ENCODE measurements at places on chromosomes 5 and 9.
A peak's percentile ranks its signal among the peaks of the same experiment; 100 is the strongest.

DNA sequence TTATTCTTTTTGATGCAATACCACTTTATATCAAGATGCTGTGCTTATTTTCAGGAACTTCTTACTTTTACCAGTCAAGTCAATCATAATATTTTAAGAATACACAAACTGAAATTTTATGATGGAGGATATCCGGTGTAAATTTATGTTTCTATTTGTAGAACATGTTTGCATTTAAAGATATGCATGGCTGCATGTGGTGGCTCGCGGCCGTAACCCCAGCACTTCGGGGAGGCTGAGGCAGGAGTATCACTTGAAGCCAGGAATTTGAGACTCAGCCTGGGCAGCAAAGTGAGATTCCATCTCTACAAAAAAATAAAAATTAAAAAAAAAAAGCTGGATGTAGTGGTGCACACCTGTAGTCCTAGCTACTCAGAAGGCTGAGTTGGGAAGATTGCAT, 73.5 kb upstream of the ALDH1A1 start:
- no peak for DNase-seq

DNA sequence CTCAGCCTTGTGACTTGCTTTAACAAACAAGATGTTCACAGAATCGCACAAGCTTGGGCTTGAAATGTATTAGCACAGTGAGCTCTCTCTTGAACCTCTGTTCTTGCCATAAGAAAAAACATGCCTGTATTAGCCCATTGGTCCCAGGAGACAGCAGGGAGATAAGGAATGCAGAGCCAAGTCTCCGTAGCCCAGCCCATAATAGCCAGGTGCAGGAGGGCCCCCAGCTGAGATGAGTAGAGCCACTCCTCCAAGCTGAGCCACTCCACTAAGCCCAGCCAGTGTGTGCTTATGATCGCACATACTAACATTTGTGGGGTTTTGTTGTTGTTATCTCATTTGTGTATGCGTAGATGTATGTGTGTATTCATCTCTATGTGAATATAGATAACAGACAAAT, 21.6 kb upstream of the SVEP1 start:
- no peak for DNase-seq

GRCh38 chr5:28305891-28306290, 1267.5 kb upstream of the CDH9 start:
- no peak for DNase-seq

GRCh38 chr9:99807276-99807852, 14.3 kb upstream of the NR4A3 start:
- peak; percentile 67 for DNase-seq

GRCh38 chr5:135594416-135594960, 15.7 kb upstream of the CXCL14 start:
- no peak for DNase-seq

- no peak for DNase-seq
These were observed 43.8 kb downstream of the ACTL7B start for GRCh38 chr9:108811944-108812343.

- DNase-seq, result no peak
These were observed 62.6 kb upstream of the SLC25A51 start for GRCh38 chr9:37966412-37967013.

GRCh38 chr5:102794047-102794446, 38.9 kb downstream of the PAM start:
- DNase-seq, result no peak

DNA sequence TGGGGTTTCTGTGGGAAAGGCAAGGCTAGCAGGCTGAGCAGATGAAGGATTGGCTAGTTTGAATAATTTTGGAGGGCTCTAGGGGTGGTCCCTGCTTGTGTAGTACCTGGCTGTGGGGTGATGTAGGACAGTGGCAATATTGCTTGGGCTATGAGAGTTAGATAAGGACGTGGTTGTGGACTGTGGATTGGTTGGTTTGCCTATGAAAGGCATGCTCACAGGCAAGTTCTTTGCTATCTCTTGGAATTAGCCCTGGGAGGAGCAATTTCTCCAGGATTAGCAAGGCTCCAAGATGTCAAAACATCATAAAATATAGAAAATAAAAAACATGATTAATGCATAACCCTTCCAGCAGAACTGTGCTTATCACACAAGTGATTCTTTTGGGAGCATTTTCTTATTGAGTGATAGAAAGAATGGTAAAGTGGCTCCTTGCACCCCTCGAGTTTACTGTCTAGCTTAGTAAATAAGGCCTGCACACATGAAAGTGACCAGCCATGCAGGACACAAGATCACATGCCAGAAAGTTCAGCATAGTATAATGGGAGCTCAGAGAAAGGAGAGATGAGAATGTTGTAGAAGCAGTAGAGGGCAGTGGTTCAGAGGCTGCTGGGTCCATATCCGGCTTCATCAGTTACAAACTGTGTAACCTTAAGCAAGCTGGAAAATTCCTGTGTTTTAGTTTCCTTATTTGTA, 13.8 kb downstream of the AOPEP start:
- DNase-seq, result no peak

GRCh38 chr9:136189394-136190236, 15.3 kb downstream of the LHX3 start:
- no peak for DNase-seq

GRCh38 chr9:24487946-24488345, 57.8 kb downstream of the IZUMO3 start:
- DNase-seq, result no peak

GRCh38 chr5:124079062-124079461, 567.1 kb downstream of the CSNK1G3 start:
- DNase-seq, result no peak

GRCh38 chr9:120539951-120540350, 40.0 kb downstream of the CDK5RAP2 start:
- no peak for DNase-seq

DNA sequence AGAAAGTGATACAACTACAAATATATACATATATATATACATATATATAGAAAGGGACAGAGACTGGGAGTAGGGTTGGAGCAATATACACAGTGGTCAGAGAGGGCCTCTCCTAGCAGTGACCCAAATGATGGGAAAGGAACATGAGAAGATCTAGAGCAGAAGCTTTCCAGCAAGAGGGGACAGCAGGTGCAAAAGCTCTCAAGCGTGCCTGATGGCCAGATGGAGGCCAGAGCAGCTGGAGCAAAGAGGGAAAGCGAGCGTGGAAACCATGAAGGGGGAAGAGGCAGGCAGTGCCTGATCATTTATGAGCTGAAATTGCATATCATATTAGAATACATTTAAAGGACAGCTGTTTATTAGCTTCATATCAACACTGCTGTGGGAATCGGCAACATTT, 7.6 kb upstream of the GRPEL2 start:
- DNase-seq, result no peak

DNA sequence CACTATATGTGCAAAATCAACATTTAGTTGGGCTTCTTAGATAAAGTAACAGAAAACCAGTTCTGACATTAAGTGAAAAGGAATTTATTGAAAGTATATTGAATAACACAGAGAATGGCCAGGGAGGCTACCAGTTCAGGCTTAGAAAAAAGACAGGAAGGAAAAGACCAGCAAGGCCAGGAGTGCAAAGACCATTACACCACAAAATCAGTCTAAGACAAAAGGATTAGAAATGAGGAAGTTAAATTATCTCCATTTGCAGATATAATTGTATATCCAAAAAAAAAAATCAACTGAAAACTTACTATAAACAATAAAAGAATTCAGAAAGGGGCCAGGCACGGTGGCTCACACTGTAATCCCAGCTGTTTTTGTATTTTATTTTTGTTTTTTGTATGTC, 4.8 kb upstream of the TEX10 start:
- DNase-seq, result peak; percentile 65

DNA sequence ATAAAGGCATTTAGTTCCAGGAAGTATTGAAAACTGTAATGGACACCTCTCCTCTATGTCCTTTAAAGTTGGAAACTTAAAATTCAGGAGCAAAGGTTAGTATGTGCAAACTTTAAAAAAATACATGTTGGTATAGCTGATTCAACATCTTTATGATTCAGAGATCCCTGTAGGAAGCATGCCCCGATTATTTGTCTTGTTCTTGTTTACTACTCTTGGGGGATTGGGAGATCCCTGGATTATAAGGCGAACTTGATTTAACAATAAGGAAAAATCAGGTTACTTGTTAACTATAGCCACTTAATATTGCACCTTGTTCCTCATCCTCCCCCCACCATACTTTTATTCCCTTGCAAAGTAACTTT, 1.7 kb downstream of the F2RL1 start:
- DNase-seq, result no peak

- no peak for DNase-seq
These were observed 23.9 kb downstream of the IRX2 start for GRCh38 chr5:2727550-2727949.
